Pulmonary artery endothelial cell (primary cell): ENCODE measurements at places on chromosomes 7 and 10. TPM values are rescaled to one million over a fixed set of nuclear protein-coding genes. Genes with fewer than 3 reads are reported as not detected.

- no peak for DNase-seq
Measured at GRCh38 chr10:132054564-132054963, 11.2 kb upstream of the JAKMIP3 start.

GRCh38 chr10:60537697-60538096 is 148.0 kb upstream of the ANK3 start:
- no peak for DNase-seq

- DNase-seq = no peak
Measured at GRCh38 chr7:7352845-7353244, 170.5 kb downstream of the C1GALT1 start.

GRCh38 chr7:102821994-102822747 is 73.4 kb downstream of the FAM185A start:
- no peak for DNase-seq

- no peak for DNase-seq
Measured at GRCh38 chr7:157293413-157293788, 43.4 kb upstream of the DNAJB6 start.

GRCh38 chr10:4511509-4511908 is 314.5 kb upstream of the AKR1E2 start:
- DNase-seq = no peak

DNA sequence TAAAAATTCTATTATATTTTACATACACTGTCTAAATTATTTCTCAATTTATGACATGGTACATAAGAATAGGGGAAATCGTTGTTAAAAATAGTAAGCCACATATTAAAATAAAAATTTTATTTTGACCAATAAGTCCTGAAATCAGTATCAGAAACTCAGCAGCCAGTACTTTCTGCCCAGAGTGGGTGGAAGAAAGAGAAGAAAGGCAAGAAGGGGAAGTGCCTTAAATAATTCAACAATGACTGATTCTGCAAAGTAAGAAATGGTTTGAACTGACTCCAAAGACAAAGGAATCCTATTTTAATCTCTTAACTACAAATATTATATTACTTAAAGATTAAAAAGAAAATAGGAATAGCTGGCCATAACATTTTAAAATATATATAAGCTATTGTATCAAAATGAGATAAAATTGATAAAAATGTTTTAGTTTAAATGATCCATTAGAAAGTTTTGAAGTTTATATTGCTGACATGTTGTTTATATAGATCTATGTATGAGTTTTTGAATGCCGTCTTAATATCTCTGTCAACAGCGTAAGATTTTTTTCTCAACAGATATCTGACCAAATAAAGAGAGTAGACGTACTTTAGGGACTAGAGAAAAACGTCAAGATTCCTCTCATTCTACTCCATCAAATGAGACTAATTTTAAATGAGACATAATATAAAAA is 30.2 kb upstream of the NRCAM start:
- peak; percentile 40 for DNase-seq

DNA sequence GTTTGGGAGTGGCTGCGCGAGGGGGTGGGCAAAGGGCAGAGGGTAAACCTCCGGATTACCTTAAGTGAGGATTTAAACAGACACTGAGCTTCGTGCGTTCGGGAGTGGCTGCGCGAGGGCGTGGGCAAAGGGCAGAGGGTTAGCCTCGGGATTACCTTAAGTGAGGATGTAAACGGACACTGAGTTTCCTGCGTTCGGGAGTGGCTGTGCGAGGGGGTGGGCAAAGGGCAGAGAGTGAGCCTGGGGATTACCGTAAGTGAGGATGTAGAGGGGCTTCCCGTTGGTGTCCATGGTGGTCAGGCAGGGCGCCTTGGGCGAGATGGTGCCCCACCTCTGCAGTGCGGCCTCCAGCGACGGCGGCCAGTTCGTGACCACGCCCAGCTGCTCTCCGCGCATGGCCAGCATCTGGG is 275.8 kb downstream of the DIP2C start:
- no peak for DNase-seq

DNA sequence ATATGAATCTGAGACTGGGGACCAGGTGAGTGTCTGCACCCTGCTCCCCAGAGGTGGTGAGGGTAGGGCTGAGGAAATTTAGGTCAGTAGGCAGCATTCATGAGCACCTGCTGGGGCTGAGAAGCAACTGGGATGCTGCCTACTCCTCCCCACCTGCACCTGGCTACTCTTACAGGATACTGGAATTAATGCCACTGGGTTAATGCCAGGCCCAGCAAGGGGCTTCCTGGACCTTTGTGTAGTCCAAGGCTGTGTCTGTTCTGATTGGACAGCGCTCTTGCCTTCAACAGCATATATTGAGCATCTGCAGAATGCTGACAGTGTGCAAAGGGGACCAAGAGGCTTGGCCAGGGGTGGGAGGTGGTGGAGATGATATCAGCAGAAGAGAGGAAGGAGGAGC is 32.1 kb downstream of the ADCYAP1R1 start:
- DNase-seq = no peak

DNA sequence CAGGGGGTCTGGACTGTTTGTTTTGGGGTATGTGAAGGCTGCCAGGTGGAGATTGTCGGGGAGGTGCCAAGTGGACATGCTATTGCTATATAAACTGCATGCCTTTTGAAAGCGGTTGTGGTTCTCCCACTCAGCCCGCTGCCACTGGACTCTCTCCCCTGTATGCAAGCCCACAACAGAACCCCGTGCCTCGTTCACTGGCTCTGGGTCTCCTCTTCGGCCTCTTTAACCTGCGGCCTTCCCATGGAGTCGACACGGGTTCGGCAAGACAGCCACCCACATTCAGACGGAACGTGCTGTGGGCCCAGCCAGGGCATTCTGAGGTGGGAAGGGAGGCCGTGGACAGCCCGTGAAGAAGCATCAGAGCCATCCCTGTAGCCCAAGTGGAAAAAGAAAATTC is 50.3 kb downstream of the SVIL start:
- no peak for DNase-seq

DNA sequence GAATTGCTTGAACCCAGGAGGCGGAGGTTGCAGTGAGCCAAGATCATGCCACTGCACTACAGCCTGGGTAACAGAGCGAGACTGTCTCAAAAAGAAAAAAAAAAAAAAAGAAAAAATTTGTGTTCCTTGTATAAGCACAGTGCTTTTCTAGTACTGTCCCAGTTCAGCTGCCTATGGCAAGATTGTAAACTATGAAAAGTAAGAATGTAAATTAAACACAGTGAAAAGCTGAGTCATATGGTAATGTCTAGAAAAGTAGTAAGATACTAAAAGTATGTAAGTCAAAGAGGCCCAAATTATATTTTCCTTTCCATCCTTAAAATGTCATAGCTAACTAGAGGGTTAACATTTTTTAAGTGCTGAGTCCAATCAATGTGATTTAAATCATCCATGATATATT is 42.8 kb downstream of the RBM20 start:
- no peak for DNase-seq

- DNase-seq = no peak
Measured at GRCh38 chr7:14760730-14761478, 141.6 kb downstream of the DGKB start.

- DNase-seq = no peak
Measured at GRCh38 chr7:171364-171904, 20.9 kb upstream of the FAM20C start.

DNA sequence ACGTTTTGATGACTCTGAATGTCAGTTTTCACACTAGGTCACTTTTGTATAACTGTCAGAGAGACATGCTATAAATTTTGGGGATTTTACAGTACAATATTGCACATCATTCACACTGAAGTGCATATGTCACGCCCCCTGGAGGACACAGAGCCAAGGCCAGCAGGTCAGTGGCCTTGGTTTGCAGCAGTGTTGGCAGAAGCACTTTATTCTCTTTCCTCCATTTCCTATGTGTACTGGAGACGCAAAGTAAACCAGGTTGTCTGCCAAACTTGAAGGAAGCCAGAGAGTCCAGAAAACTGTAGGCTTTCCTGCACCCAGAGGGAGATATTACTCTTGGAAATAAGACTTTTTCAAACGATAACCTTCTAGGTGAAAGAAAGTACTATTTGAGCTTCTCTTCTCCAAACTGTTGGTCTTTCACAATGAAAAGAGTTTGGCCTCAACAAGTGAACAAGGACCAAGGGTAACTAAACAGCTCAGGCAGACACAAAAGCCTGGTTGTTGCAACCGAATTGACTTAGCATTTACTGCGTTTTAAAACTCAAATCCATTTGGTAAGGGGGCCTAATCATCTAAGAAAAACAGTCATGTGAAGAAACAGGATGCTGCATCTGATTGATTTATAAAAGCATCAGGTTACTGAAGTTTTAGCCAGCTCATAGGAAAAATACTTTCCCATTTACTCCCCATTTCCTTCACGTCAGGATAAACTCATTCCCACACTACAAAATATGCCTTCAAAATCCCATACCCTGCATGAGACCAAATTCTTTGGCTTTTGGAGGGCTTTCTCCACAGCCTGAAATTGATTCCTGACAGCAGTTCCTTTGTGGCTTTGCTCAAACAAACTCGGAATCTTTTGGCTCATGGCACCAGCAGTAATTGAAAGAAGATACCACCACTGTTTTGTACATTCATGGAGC is 83.0 kb upstream of the SEC61G start:
- DNase-seq = no peak

DNA sequence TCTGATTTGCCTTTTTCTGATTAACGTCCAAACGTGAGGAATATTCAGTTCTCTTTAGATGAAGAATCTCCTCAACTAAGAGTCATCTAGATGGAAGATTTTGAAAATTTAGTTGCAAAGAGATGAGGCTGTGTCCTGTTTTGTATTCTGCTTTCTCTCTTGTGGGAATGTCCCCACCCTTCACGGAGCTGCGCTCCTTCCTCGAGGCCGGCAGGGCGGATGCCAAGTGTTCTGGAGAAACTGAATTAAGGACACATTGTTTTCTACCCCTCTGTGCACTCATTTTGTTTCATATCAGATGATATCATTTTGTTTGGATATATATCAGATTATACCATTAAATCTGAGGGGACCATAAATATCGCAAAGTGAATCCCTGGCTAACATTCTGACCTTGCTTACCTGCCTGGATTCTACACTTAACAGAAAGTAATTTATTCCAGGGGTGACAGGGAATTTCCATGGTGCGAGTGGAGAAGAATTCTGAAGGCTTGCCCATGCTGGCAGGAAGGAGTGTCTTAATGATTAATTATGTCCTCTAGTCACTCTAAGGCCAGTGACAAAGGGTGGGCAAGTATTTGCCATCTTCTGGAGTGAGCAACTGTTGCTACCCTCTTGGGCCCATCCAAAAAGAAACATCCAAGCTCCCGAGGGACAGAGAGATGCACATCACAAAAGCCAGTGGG is 47.9 kb upstream of the IGFBP3 start:
- no peak for DNase-seq

DNA sequence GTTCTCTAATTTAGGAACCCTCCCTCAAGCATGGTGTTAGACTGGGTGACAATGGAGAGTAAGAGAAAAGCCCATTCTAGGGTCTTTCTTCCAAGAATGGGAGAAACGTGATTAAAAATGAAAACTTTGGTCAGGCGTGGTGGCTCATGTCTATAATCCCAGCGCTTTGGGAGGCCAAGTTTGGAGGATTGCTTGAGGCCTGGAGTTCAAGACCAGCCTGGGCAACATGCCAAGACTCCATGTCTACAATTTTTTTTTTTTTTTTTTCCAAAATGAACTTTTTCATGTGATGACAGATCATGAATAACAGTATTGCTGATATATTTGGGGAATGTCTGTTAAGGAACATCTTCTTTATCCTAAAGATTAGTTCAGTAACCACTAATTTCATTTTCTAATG is 194.6 kb downstream of the MLLT10 start:
- no peak for DNase-seq

The ERVW-1 gene
- total RNA-seq = not detected in 2 replicates

The EN2 gene
- 0.04 TPM in 1 of 2 replicates, not detected in the other for total RNA-seq

The CYP3A7 gene
- not detected in 2 replicates for total RNA-seq

The MTURN gene
- 4.6 and 8.1 TPM in 2 replicates for total RNA-seq

The ANXA8 gene
- total RNA-seq = not detected in 2 replicates

The CYP26C1 gene
- total RNA-seq = 0.33 and 0.56 TPM in 2 replicates

The ZNF722 gene
- not detected in 2 replicates for total RNA-seq

The METTL27 gene
- 0.99 and 1.0 TPM in 2 replicates for total RNA-seq

The TRIM50 gene
- total RNA-seq = not detected in 2 replicates

The CYP2C9 gene
- total RNA-seq = not detected in 2 replicates
